ENCODE measurements at places on chromosomes 5 and 9. TPM values are rescaled to one million over a fixed set of nuclear protein-coding genes. Genes with fewer than 3 reads are reported as not detected.

The FBXL7 gene
- 6.3 TPM for total RNA-seq

The LEAP2 gene
- 0.30 TPM for total RNA-seq

The SLC46A2 gene
- not detected for total RNA-seq

The HMMR gene
- total RNA-seq, result 12.8 TPM

The LMAN2 gene
- total RNA-seq, result 488 TPM

The TMEM167A gene
- 91.5 TPM for total RNA-seq

The HTR4 gene
- 0.07 TPM for total RNA-seq

The NPR3 gene
- total RNA-seq, result 43.4 TPM

The UBE2QL1 gene
- 0.03 TPM for total RNA-seq

The ELP1 gene
- 47.6 TPM for total RNA-seq

The DIMT1 gene
- total RNA-seq, result 23.5 TPM

The ORM2 gene
- total RNA-seq, result not detected

The PLAC8L1 gene
- 0.52 TPM for total RNA-seq

The SPEF2 gene
- 2.0 TPM for total RNA-seq

The GAPT gene
- not detected for total RNA-seq

The MFAP3 gene
- 90.9 TPM for total RNA-seq

The DNM1 gene
- 1.9 TPM for total RNA-seq

The TRAF1 gene
- 9.3 TPM for total RNA-seq

The COL15A1 gene
- total RNA-seq, result 229 TPM

The ARL14EPL gene
- not detected for total RNA-seq

The NEUROG1 gene
- not detected for total RNA-seq

The PCAT7 gene
- not detected for total RNA-seq

The ARSI gene
- total RNA-seq, result 10.2 TPM

The FBLL1 gene
- 0.66 TPM for total RNA-seq

The FOXD4L3 gene
- 0.10 TPM for total RNA-seq

The SLC6A7 gene
- not detected for total RNA-seq

The PCDHAC2 gene
- 1.3 TPM for total RNA-seq

The PTPN3 gene
- total RNA-seq, result 7.2 TPM
